NCI-H1105 (cell line): ENCODE measurements at places on chromosomes 3 and 15.

DNA sequence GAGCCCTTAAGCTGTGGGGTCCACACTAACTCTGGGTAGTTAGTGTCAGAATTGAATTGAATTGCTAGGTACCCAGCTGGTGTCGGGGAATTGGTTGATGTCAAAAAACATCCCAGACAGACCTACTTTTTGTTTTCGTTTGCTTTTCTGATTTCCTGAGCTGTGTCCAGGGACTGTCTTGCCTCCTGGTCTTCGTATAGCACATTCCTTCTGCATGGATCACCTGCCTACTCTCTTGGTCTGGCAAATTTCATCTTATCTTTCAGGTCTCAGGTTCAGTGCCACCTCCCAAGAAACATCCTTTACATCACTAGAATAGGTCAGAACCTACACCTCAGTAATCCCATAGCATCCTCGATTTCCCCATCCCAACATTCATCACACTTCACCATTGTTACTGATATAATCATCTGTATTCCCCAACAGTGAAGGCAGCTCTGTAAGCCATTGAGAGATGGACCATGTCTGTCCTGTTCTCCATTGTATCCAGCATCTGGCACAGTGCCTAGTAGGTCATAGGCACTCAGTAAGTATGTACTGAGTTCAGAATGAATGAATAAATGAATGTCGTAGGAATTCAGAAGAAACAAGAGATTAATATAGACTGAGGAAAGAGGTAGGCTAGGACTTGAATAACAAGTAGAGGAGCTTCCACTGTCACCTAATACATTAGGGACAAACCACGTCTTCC is 81.2 kb downstream of the ANP32A start:
- no peak for DNase-seq

GRCh38 chr15:99514306-99514705 is 51.5 kb upstream of the MEF2A start:
- DNase-seq = no peak

GRCh38 chr3:43171748-43172147 is 65.9 kb upstream of the POMGNT2 start:
- DNase-seq = no peak

DNA sequence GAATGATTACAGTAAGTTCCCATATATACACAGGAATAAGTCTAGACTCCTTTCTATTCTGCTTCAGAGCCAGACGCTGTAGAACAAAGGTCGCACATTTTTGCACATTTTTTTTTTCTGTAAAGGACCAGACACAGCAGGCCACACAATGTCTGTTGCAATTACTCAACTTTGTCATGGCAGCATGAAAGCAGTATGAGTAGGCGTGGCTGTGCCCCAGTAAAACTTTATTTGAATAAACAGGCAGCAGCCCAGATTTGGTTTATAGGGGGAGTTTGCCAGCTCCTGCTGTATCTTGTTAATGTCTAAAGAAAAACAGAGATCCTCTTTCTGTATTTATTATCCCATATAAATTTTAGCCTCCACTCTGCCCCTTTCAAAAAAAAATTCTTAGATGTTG is 708.3 kb downstream of the FHIT start:
- no peak for DNase-seq

- no peak for DNase-seq
Measured at GRCh38 chr3:35292568-35292967, 346.8 kb upstream of the ARPP21 start.

GRCh38 chr3:36942638-36943248 is 2.1 kb downstream of the TRANK1 start:
- DNase-seq = no peak

DNA sequence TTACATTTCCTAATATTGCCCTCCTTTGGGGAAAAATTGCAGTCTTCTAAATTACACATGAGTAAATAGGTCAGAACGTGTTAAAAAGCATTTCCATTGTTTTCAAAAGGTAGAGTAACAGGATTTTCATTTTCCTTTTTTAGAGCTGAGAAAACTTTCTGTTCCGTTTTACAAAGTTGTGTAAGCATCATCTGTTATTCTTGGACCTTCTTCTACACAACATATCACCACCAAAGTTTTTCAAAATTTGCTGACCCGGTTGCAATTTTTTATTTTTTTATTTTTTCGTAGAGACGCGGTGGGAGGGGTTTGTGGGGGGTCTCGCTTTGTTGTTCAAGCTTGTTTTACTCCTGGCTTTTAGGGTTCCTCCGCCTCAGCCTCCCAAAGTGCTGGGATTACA is 1.1 kb downstream of the CCDC39 start:
- no peak for DNase-seq

DNA sequence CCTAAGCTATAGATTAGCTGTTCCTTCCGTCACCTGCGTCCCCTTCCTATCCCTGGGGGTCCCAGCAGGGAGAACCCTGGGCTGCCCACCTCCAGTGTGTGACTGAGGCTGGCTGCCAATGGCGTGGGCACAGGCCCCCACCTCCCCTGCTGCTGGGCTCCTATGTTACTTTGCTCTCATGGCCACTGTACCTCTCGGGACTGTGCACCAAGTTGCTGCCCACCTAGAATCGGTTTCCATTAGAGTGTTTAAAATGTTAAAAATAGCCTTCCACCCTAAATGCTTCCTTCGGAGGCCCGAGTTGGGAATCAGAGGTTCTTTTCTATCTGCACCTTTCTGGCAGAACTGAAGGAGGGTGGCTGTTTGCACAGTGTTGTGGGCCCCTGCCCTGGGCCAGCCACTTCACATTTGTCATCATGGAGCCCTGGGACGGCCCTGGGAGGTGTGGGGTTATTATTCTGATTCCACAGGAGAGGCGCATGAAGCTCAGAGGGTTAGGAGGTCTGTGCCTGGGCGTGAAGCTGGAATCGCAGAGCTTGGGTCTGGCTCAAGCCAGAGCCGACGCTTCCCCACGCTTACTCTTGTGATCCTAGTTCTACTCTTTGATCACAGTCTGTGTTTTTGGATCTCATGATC is 29.1 kb downstream of the IRAK2 start:
- no peak for DNase-seq
